ENCODE measurements at places on chromosomes 4 and X.

DNA sequence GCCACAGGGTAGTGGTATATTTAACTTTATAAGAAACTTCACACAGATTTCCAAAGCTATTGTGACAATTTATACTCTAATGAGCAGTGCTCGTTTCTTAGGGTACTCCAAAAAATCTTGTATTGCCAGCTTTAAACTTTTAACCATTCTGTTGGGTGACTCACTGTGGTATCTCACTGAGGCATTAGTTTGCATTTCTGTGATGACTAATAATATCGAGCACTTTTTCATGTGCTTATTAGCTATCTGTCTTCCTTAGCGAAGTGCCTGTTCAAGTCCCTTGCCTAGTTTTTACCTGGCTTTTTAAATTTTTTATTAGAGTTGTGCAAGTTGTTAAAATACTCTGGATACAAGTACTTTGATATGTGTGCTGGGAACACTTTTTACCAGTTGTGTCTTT is 5.5 kb downstream of the PNMA3 start:
- DNase-seq, result no peak

DNA sequence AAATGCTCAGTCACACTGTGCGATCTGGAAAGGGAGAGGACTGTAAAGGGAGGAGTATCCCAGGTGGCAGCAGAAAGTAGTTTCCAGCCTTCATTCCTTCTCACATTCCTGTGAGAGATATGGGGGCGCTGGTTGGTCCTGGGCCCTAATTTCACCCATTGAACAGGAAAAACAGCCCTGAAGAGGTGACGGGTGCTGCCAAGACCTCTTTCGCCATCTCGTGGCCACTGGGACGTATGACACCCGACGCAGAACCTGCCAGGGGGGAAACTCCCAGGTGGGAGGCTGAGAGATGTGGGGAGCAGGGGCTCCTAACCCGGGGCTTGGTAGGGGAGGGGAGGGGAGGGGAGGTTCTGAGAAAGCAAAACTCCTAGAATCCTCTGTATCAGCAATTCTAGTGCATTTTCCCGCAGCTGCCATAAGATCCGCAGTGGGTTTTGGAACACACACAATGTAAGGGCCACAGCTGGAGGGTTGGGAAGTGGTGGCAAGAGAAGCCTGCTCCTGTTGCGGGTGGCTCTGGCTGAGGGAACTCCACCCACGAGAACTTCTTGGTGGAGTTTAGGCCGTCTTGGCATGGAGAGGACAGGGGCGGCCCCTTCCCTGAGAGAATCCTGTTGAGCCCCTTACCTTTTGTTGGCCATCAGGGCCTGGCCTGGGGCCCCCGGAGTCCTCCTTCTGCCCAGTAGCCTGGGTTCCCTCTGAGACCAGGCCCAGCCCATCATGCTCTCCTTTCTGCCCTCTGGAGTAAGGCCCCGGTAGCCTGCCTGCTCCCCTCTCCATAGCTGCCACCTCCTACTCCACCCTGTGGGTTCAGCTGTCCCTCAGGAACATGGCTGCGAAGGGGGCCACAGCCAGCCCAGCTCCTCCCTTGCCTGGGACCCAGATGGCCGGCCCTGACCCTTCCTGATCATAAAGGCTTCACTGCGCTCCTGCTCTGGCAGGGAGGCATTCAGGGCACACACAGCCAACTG is 134.1 kb downstream of the OR13H1 start:
- DNase-seq, result no peak

GRCh38 chr4:126123611-126124325 is 809.0 kb downstream of the FAT4 start:
- DNase-seq, result no peak

DNA sequence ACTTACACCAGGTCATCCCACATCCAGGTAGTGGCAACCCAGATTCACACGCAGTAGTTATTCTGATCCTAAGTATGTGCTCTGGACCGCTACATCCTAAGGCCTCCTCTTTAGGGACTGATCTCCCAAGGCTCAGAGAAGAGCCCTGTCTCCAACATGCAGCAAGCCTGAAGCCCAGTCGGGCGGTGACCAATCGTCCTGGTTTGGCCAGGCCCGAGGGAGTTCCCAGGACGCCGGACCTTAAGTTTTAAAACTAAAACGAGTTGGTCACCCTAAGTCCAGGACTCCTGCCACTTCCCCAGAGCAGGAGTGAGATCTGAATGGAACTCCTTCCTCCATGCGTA is 385 bp downstream of the LYAR start:
- DNase-seq, result no peak

GRCh38 chr4:161314371-161314770 is 849.4 kb downstream of the FSTL5 start:
- DNase-seq, result no peak

DNA sequence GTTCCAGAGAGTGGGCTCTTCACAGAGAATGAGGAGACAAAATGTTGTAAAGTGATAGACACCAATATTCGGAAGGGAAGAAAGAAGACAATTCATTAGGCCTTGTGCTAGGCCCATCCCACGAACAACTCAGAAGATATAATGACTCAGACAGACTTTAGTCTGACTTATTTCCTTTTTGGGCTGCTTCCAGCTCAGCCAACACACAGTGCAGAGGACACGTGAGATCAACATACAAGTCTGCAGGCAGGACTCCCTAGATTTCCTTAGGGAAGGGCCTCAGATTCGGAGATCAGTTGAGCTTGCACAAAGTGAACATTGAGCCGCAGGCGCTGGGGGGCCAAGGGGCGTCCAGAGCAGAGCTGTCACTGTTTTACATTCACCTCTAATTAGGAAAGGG is 290.7 kb upstream of the TENM3 start:
- DNase-seq, result peak; percentile 13

DNA sequence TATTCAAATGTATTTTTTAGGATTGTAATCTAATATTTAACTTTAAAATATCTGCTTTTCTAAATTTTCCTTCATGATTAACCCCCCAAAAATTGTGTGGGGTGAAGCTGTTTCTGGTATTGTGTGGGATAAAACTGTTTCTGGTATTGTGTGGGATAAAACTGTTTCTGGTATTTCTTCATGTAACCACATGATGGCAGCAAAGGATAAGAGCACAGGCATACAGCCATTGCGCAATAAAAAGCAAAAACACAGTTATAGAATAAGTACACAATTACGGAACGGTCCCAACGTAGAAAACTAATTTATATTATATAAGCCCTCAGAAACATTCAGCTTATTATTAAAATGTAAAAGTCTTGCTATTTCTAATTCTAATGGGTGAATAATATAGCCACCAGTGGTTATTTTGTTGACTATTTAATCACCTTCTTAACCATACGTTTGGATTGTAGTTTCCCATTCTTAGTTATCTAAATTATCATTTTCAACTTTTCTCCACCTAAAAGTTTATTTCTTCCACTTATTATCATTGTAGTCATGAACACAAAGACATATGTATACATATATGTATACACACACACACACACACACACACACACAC is 333.9 kb upstream of the FSTL5 start:
- peak; percentile 19 for DNase-seq

DNA sequence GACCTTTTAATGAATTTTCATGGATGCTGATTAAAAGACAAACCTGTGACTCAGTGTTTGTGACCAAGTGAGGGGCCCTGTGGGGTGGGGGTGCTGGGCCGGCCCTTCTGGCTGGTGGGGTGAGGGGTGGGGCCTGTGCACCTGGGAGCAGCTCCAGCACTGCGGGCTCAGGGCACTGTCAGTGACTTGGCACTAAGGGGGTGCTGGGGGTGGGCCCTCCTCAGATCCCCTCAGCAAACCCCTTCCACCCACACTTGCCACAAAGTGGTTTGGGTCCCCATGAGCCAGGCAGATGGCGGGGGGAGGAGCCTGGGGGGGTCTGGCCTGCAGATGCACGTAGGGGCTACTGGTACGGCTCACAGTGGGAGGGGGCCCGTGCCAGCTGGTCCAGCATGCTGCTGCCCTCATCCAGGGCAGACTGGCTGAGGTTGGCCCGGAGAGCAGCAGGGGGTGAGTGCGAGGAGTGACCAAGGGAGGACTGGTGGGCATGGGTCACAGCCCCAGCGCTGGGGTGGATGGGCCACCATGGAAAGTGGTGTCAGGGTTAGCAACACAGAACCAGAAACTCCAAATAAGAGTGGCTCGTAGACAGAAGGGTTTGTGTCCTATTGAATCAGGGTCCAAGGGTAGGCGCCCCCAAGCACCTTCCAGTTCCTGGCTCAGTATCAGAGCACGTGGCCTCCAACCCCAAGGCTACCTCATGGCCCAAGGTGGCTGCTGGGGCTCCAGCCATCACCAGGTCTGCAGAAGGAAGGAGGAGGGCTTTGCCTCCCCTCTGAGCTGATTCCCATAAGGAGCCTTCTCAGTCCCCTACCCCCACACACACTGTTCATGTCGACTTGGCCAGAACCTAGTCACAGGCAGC is 10.1 kb downstream of the NKX1-1 start:
- DNase-seq, result no peak

- no peak for DNase-seq
These were observed 12.2 kb upstream of the EDA start for GRCh38 chrX:69603566-69604194.

DNA sequence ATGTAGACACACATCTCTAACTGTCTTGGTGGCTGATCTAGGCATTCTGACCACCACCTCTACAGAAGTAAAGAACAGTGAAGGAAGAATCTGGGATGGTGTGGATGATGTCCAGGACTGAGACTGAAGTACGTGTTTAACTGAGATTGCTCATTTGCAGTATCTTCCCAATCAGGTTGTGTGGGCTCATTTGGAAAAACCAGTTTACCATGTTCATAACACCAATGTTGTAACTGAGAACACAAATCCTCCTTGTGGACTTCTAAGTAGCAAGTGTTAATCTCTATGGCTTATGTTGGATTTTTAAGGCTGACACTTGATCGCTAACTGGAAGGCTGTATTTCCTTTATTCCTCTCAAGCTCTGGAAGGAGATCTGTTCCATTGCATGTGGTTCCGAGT is 144.7 kb downstream of the ZNF518B start:
- DNase-seq, result no peak

- DNase-seq, result no peak
These were observed 170.3 kb upstream of the PUDP start for GRCh38 chrX:7318241-7318640.

DNA sequence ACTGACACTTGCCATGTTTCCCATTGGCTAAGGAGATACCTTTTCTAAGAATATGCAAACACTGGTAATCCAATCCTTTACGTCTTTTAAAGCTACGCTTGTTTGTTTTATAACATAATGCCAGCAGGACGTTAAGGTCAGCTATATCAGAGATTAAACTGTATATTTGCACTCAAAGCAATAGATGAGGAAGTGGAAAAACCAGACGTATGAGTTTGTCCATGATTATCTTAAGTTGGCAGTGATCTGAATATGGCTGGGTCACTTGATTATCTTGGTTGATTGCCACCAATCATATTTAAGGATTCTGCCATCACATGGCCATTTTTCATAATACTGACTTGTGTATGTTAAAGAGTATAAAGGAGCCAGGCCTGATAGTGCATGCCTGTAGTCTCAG is 19.4 kb downstream of the TMSB4X start:
- no peak for DNase-seq

DNA sequence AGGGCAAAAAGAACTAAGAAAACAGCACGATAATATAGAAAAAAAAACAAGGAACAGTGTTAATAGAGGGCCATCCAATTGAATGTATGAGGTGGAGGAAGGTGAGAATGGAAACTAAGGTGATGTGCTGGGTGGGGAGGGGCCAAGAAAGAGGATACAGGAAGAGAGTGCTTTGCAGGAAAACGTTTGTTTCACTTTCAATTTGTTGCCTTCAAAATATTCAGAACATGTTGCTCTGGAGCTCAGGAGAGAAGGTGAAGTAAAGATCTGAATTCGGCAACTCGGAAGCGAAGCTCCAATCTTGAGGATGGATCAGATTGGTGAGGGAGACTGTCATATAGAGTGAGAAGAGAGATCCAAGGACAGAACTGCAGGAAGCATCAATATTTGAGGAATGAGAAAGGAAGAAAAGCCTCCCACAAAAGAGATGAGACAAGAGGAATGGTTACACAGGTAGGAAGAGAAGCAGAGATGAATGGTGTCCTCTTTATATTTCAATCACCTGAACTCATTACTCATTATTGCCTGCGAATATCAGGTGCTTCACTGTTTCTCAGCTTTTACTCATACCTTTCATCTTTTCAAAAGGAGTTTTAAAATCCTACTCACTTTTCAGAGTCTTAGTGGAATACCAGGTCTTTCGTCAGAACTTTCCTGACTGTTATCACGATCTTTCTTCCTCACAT is 14.7 kb upstream of the SEC24D start:
- DNase-seq, result peak; percentile 20

DNA sequence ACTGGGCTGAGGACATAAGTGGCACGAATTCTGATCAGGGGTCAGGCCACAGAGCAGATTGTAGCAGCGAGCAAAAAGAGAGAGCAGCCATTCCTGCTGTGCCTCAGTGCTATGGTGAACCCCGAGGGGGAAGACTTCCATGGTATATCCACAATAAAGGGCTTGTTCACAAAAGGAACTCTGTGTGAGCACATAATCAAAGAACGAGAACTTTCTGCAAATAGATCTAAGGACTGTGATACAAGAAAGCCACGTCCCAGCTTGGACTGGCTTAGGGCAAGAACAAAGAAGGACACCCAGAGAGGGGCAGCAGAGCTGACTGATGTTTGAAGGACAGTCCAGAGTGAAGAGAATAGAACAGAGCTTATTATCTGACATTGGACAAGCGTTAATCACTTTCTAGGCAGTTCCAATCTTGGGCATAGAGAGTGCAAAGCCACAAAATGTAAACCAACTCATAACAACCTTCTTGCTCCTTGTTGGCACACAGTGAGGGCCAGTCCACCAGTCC is 24.0 kb downstream of the PPEF2 start:
- no peak for DNase-seq

GRCh38 chr4:161658676-161659075 is 505.1 kb downstream of the FSTL5 start:
- no peak for DNase-seq

GRCh38 chrX:40005292-40006011 is 92.3 kb downstream of the BCOR start:
- peak; percentile 61 for DNase-seq

GRCh38 chrX:103211012-103211715 is 3.7 kb upstream of the BEX4 start:
- peak; percentile 18 for DNase-seq

DNA sequence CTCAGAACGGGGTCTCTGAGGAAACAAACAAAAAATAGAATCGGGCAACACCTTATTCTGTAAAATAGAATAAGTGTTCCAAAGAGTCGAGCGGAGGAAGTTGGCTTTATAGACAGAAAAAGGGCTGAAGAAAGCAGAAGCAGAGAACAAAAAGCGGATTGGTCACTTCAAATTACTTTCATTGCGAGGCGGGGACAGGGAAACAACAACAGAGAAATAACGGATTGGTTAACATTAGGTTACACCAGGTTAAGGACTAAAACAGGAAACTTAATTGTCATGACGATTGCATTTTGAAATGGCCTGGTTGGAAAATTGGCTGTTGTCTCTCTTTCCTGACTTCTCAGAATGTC is 433 bp upstream of the COQ2 start:
- DNase-seq, result peak; percentile 72

Data from right kidney (tissue), 9 donors.